Right cardiac atrium (tissue), 5 donors: ENCODE measurements at places on chromosomes 2 and 18.

GRCh38 chr18:78579854-78580577 lies 399.6 kb upstream of the SALL3 start:
- no peak for DNase-seq

DNA sequence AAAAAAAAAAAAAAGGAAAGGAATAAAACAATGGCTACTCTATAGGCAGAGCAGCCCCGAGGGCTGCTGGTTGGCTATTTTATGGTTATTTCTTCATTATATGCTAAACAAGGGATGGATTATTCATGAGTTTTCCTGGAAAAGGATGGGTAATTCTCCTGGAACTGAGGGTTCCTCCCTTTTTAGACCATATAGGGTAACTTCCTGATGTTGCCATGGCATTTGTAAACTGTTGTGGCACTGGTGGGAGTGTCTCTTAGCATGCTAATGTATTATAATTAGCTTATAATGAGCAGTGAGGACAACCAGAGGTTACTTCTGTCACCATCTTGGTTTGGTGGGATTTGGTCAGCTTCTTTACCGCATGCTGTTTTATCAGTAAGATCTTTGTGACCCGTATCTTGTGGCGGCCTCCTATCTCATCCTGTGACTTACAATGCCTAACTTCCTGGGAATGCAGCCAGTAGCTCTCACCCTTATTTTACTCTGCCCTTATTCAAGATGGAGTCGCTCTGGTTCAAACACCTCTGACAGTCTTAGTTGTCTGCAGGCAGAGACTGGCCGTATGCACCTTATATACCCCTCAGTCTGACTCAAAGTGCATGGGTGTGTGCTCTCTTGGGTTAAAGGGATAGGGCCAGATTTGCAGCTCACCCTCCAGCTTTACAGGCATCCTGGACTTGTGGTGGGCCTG lies 57.7 kb downstream of the HAUS1 start:
- DNase-seq, result no peak

DNA sequence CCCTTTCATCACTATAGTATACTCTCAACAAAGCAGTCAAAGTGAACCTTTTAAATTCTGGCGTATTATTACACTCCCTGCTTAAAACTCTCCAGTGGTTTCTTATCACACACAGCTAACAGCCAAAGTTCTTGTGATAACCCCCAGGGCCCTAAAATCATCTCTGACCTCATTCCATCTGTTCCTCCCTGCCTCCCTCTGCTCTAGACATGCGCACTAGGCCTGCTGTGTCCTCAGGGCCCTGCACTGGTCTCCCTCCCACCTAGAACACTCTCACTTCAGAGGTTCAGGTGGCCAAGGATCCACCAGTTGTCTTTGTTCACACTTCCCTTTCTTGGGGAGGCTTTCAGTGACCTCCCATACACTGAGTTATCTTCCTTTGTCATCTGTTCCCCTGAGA lies 603.4 kb downstream of the DSC3 start:
- DNase-seq, result no peak

GRCh38 chr2:39663187-39663930 lies 2.4 kb upstream of the TMEM178A start:
- DNase-seq, result no peak

GRCh38 chr2:52390651-52391050 lies 1358.7 kb upstream of the NRXN1 start:
- DNase-seq, result no peak

GRCh38 chr2:124875627-124876244 lies 850.6 kb downstream of the CNTNAP5 start:
- DNase-seq, result no peak

- DNase-seq, result no peak
Measured at GRCh38 chr2:178912416-178913048, 105.3 kb upstream of the TTN start.

DNA sequence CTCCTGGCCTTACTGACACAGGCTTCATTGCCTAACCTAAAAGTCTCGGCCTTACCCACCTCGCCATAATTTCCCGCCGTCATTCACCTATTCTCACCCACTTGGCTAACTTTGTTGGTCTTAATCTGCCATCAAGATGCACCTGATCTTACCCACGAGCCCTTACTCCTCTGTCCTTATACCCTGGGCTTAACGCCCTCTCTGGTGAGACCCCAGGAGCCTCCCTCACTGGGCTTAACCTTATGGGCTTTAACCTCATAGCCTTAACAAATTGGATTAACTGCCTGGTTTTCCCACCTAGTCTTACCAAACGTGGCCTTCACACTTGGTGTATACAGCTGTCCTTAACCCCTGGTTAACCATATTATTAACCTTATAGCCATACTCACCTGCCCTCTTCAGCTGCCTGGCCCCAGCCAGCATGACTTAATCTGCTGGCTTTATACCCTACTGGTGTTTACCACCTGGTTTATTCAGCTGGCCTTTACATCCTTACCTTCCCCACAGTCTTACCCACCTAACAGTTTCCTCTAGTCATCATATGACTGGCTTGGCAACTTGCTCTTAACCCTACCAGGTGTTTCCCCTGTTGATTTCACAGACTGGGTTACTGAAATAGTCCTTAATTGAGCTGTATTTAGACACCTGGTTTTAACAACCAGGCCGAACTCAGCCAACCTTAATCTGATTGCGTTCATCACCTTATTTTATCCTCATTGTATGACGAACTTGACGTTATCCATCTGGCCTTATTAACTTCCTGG lies 132.0 kb upstream of the ZSWIM2 start:
- DNase-seq, result no peak

- DNase-seq, result peak; percentile 54
Measured at GRCh38 chr2:24887307-24887874, 32.6 kb downstream of the ADCY3 start.

DNA sequence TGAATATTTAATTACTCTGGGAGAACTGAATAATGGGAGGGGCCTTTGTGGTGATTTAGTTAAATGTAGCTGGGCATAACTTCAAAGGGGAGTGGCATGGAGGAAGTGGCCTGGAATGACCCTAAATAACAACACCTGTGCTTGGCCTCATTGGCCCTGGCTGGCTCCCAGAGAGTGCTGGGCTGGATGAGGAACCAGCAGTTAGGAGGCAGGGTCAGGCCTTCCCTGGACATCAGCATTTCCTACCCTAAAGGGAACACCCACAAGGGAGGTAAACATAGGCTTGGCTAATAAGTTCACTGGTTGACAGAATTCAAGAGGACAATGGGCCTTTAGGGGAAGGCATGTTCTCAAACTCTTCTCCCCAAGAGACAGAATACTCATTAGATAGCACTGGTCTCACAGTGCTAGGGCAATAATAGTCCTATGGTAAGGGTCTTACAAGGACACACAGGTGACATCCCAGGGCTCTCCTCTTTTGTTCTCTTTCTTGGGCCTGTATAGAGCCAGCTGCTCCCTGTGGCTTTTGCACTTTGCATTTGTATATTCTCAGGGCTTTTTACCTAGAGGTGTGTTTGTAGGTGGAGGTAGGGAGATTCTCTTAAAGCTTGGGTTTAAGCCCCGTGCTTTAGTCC lies 106.8 kb downstream of the ZNF519 start:
- no peak for DNase-seq

- DNase-seq, result no peak
Measured at GRCh38 chr2:44052584-44052983, 56.8 kb upstream of the LRPPRC start.

DNA sequence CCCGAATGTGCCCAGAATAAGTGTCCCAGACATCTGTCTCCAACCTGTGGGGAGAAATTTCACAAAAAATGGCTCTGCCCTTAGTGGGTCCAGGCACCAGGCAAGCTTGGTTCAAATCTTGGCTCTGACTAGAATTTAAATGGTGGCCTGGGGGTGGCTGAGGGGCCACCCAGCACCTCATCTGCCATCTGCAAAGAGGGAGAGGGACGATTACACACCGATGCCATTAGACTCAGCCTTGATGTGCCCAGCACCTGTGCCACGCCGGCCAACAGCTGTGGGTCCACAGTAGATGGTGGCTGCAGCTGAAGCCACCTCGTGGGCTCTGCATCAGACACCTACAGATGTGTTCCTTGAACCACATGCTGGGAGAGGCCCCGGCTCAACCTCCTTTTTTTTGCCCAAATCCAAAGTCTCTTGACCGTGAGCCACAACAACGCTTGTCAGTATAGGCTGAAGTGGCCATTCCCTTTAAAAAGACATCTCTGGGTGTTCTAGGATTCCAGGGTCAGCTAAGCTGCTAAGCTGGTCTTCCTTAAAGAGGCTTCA lies 222.0 kb upstream of the RAB6C start:
- DNase-seq, result no peak

DNA sequence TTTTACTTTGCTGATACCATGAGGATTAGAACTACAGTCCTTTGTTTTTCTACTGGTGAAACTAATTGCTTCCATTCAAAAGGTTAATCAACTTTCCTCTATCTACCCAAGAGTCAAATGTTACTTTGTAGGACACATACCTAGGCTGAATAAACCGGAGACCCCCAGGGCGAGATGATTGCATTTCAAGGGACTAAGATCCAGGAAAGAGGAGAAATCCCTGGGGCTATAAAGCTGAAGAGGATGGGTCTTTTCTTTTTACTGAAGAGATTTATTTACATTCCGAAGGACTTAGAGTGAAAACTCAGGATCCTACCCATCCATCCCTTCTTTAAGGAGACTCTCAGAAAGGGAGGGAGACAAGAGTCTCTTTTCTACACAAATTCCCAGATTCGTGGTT lies 331.9 kb downstream of the CDH19 start:
- no peak for DNase-seq

- DNase-seq, result no peak
Measured at GRCh38 chr2:48943436-48943835, 187.9 kb upstream of the LHCGR start.

DNA sequence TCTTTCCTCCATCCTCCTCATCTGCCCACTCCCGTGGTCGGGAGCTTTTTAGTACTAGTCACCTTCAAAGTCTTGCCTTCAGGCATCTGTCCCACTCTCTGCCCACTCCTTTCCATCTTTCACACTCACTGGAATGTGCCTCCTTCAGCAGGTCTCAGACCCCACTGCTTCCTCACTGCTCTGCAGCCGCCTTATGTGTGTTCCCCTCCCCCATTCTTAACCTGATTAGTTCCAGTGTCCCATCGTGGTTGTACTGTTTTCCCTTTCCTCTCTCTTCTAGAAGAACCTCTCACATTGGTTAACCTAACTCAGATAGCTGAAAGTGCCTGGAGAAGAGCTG lies 3.0 kb downstream of the ARMC9 start:
- DNase-seq, result no peak

- DNase-seq, result peak; percentile 18
Measured at GRCh38 chr2:132911726-132912724, 242.0 kb upstream of the LYPD1 start.

GRCh38 chr2:239225371-239225851 lies 175.4 kb downstream of the HDAC4 start:
- DNase-seq, result no peak

DNA sequence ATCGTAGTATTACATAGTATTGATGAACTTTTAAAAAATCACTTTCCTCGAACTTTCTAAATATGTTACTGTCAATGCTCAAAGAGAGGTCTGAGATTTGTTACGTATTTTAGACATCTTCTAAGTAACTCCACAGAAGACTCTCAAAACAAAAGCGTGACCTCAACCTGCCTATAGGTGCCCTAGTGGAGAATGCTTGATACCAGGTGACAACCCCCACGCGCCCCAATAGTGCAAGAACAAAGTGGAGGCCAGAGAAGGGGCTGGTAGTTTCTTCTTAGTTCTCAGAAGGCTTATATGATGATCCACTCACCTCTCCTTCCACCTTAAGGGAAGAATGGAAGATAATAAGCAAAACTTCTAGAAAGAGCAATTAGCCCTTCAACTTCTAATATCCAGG lies 102.6 kb downstream of the ANKRD44 start:
- DNase-seq, result no peak

GRCh38 chr2:191638079-191638801 lies 39.7 kb upstream of the NABP1 start:
- no peak for DNase-seq

DNA sequence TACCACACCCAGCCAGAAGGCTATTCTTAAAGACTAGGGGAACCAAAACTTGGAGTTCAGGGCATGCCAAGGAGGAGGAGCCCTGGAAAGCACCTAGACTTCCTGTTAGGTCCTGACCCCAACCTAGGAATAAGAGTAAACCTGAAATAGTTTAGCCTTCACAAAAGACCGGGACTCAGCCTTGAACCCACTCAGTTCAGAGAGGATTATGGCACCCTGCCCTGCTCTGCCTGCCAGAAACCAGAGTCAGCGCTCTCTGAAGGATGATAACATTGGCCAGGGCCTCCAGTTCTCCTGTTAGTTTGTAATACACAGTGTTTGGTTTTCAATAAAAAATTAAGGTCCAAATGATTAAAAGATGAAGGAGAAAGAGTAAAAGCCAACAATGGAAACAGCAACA lies 96.4 kb downstream of the LDLRAD4 start:
- DNase-seq, result no peak

- no peak for DNase-seq
Measured at GRCh38 chr18:37586656-37587225, 21.1 kb upstream of the CELF4 start.

GRCh38 chr2:227853765-227854271 lies 17.6 kb upstream of the DAW1 start:
- DNase-seq, result no peak

- peak; percentile 29 for DNase-seq
Measured at GRCh38 chr2:216632952-216633615, at the start of gene IGFBP2. Gene IGFBP2 (plus strand): TSS chr2:216633420. CDS start chr2:216633524, 104 bp downstream.

DNA sequence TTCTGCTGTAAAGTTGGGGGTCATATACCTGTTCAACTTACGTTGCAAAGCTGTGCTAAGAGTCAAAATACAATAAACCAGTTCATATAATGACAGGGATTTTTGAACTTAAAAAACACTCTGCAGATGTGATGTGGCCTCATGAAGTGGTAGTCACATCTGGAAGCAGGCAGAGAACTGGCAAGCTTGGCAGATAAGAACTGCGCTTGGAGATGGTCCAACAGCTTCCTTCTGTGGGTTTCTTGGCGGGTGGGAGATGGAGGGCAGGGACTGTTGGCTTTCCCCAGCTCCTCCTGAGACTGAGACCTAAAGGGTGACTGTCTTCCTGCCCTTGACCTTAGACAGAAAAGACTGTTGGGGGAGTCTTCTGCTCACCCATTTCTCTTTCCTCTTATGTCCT lies 140.4 kb downstream of the CTIF start:
- DNase-seq, result no peak

DNA sequence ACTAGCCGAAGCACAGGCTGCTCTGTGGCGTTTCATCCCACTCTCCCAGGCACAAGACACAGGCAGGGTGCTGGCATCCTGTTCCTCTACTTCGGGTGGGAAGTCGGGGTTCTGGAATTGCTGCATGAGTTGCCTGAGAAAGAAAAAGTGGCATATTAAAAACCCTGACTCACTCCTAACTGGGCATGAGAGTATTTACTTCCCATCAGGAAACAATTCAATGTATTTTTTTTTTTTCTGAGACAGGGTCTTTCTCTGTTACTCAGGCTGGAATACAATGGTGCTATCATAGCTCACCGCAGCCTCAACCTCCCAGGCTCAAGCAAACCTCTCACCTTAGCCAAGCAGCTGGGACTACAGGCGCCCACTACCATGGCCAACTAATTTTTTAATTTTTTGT lies 7.4 kb downstream of the ODC1 start:
- no peak for DNase-seq

DNA sequence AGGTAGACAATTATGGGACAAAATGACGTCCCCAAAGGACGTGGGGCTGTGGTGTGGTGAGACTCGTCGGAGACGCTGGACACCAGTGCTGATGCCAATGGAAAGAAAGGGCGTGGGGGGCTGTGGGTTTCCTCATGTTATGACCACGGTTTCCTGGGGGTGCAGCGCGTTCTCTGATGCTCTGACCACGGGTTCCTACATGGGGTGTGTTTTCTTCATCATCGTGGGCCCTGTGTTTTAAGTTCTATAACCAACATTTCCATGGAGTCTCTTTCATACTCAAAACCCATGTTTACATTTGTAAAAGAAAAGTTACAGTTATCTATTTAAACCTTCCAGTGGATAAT lies 141.6 kb downstream of the RTP5 start:
- no peak for DNase-seq
